Mesenchymal stem cell (in vitro differentiated cells and primary cell): ENCODE measurements at places on chromosomes 5 and 9.

DNA sequence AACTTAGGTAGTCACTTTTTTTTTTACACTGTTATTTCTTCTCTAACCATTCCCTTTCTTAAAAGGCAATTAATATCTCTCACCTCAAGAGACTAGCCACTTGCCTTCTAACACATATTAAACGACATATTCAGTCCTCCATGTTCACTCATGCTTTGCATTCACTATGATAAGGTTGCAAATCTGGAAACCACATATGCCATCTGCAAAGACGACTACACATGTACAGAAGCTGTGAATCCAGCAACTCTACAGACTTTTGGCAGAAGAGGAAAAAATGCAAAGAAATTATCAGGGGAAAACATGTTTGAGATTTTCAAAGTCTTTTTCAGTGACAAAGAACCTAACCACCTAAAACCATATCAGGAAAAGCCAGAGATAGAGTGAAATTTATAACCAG lies 112.1 kb downstream of the EPB41L4A start:
- DNase-seq, result no peak
- no peaks in the 10 kb centered on the region for H3K36me3 ChIP-seq
- H3K4me3 ChIP-seq, result no peak overlapping the region
- H3K27me3 ChIP-seq, result no peaks in the 10 kb centered on the region

DNA sequence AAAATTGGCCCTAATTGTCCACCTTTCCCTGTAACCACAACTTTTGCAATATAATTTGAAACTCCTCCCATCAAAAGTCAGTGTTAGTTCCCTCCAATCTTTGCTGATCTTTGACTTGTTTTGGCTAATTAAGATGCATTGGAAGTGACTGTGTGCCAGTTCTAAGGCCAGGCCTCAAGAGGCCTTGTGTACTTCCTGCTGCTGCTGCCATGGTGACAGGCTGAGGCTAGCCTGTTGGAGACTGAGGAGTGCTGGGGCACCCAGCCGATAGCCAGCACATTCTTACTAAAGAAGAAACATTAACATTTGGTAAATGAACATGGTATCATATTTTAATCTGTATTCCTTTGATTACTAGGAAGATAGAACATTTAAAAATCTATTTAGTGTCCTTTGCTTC lies 86.5 kb downstream of the SREK1 start:
- peaks cover 2% of the 10 kb centered on the region for H3K4me1 ChIP-seq
- DNase-seq, result peak; percentile 62
- no peaks in the 10 kb centered on the region for H3K36me3 ChIP-seq
- H3K27ac ChIP-seq, result no peak overlapping the region
- H3K4me3 ChIP-seq, result no peak overlapping the region

DNA sequence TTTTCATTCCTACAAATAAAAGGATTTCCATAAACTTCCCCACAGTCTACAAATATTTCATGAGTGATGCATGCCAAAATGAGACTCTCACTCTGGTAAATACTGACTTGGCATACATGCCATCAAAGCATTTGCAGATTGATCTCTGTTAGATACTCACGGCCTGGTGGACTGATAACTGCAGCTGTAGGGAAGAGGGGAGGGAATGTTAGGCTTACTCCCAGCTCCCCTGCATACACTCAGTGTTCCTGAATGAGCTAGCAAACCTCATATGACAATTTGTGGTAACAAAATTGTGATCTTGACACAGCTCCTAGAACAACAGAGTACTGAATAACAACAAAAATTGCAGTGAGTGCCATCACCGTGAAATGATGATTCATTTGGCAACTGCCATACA lies 435.3 kb downstream of the NR2F1-AS1 start:
- H3K27me3 ChIP-seq, result no peaks in the 10 kb centered on the region
- H3K36me3 ChIP-seq, result no peaks in the 10 kb centered on the region

GRCh38 chr5:6436715-6437331 lies 11.8 kb upstream of the UBE2QL1 start:
- H3K27ac ChIP-seq, result no peak overlapping the region
- DNase-seq, result no peak
- H3K36me3 ChIP-seq, result no peaks in the 10 kb centered on the region
- no peaks in the 10 kb centered on the region for H3K4me1 ChIP-seq

- no peak overlapping the region for H3K4me3 ChIP-seq
- H3K27ac ChIP-seq, result no peak overlapping the region
- DNase-seq, result no peak
- no peaks in the 10 kb centered on the region for H3K36me3 ChIP-seq
Observed at GRCh38 chr5:12277504-12278192, 373.4 kb upstream of the CTNND2 start.

DNA sequence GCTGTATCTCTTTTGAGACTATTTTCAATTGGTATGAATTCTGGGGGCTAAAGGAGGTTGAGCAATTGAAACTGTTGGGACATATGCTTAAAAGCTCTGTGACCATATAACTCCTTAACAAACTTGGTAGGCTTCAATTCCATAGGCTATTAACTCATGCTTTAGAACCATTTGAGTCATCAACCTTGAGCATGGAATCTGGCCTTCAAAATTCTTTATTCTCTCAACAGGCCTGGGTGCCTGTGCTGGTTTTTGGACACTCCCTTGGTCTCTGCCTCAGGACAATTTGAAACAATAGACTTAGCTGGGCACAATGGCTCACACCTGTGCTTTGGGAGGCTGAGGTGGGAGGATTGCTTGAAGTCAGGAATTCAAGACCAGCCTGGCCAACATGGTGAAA lies 61.4 kb upstream of the EPB41L4A start:
- no peaks in the 10 kb centered on the region for H3K36me3 ChIP-seq
- peaks cover 4% of the 10 kb centered on the region for H3K4me1 ChIP-seq
- no peak for DNase-seq
- H3K27me3 ChIP-seq, result no peaks in the 10 kb centered on the region
- H3K27ac ChIP-seq, result no peak overlapping the region

DNA sequence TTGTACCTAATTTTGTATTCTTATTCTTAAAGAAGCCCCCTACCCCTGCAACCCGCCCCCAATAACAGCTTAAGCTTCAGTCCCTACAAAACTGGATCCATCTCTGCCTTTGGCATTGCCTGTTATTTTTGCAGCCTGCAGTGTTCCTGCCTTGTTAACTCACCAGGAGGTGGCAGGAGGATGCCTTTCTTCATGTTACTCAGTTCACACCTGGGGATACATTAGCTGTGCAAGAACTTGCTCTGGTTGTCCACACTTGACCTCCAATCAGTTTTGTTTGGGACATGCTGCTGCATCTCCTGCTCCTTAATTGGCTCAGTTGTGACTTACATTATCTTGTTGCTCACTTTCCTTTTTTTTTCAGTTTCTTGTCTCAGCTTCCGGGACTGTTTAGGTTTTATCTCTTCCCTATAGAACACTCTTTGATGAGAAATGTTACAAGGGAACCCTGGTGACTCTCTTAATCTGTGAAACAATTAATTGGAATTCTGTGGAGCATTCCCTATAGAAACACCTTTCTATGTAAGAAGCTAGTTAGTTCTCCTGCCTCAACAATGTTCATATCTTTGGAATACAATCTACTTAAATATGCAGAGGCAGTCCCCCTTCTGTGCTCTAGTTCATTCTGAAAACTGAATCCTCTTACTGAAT lies 467.7 kb upstream of the ACO1 start:
- H3K36me3 ChIP-seq, result no peaks in the 10 kb centered on the region
- H3K27me3 ChIP-seq, result no peaks in the 10 kb centered on the region
- H3K27ac ChIP-seq, result no peak overlapping the region
- no peaks in the 10 kb centered on the region for H3K4me1 ChIP-seq
- H3K4me3 ChIP-seq, result no peak overlapping the region

- H3K27ac ChIP-seq, result no peak overlapping the region
- DNase-seq, result no peak
- no peak overlapping the region for H3K4me3 ChIP-seq
- peaks cover 3% of the 10 kb centered on the region for H3K4me1 ChIP-seq
- H3K27me3 ChIP-seq, result no peaks in the 10 kb centered on the region
Observed at GRCh38 chr5:40547994-40548575, 131.6 kb upstream of the PTGER4 start.
